T follicular helper cell (primary cell): ENCODE measurements at places on chromosomes 6 and 20.
A peak's percentile ranks its signal among the peaks of the same experiment; 100 is the strongest.

GRCh38 chr6:81997090-81997926, 244.8 kb upstream of the TENT5A start:
- no peak for DNase-seq

GRCh38 chr6:122953766-122954165, 42.3 kb upstream of the CLVS2 start:
- no peak for DNase-seq

DNA sequence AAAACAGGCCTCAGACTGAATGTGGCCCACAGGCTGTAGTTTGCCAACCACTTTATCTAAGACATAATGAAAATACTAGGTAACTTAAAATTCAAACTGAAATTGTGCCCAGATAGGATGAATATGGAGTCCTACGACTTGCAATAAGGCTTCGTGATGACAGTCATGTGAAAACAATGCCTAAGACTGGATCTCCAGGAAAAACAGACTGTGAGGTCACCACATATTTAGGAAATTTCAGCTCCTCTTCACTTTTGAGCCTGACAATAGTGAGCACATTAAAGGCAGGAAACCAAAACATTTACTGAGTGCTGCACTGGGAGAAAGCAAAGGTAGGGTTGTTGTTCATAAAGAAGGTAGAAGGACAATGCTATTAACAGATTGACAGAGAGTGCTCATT, 50.0 kb downstream of the RTN4IP1 start:
- no peak for DNase-seq

DNA sequence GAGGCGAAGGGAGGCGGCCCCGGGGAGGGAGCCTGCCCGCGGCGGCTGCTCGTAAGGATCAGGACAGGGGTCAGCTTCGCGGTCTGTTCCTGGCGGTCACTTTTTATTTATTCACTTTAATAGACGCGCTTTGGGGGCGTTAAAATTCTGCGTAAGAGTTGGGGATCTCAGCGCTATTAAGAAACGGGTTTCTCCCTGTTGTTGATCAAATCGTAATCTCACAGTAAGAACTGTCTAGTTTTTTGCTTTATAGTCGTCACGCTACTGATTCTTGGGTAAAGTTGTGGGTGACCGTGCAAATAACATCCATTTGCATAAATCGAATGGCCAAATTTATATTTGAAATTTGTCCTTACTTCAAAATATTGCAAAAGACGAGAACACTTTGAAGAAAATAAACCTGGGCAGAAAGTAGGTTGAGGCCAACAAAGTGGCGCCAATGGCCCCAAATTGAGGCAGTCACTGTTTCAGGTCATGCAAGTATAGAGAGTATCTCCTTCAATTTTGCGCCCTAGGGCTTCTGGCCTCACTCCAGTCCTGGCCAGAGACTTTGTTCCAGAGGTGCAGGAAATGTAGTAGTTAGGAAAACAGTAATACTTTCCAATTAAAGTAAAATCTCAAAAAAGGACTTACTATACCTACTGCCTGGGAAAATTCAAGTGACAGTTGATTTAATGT, 963 bp upstream of the RMND1 start:
- no peak for DNase-seq

GRCh38 chr6:169545982-169546381, 155.8 kb downstream of the WDR27 start:
- DNase-seq = no peak

- DNase-seq = no peak
Observed at GRCh38 chr6:43916924-43917877, 147.2 kb downstream of the VEGFA start.

- DNase-seq = no peak
Observed at GRCh38 chr20:550611-551010, 7.0 kb upstream of the CSNK2A1 start.

DNA sequence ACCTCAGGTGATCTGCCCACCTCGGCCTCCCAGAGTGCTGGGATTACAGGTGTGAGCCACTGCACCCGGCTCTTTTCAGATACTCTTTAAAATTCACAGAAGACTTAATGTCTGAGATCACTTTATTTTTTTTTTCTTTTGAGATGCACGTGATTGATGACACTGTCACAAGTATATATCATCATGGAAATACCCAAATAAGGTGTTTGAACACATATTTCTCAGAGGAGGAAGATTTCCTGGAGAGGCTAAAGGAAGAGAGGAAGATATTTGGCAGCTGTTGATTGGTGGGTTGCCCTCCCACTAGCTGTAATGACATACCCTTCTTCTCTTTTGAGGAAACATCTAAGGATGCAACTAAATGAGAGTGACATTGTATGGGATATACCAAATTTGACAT, 225.9 kb upstream of the CITED2 start:
- DNase-seq = no peak

DNA sequence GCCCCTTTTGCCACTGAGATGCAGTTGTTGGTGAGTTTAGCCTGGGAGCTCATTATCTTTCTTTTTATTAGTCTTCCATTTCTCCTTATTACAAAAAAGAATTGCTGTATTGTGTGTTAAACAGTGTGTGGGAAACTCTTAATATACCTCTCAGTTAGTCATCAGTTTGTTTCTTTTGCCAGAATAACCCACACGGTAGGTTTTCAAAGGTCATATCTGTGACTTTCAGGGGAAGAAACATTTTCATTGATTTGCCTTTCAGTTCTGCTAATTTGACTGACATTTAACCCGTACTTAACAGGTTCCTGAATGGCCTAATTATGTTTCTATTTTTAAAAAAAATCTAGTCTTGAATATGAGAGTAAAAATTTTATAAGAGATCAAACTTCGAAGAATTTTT, 145.3 kb downstream of the KHDC1L start:
- no peak for DNase-seq

DNA sequence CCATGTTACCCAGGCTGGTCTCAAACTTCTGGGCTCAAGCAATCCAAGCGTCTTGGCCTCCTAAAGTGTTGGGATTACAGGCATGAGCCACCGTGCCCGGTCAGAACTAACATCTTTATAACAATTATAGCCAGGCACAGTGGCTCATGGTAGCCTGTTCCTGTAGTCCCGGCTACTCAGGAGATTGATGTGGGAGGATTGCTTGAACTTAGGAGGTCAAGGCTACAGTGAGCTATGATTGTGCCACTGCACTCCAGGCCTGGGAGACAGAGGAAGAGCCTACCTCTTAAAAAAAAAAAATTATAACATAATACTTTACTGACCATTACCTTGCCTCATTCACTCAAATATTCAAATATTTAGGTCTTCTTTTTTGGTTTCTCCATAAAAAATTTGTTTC, 16.8 kb upstream of the MYMX start:
- DNase-seq = no peak

- DNase-seq = no peak
Observed at GRCh38 chr6:62150048-62150663, 135.9 kb downstream of the KHDRBS2 start.

- DNase-seq = no peak
Observed at GRCh38 chr6:44000164-44000842, 126.9 kb downstream of the MRPL14 start.

DNA sequence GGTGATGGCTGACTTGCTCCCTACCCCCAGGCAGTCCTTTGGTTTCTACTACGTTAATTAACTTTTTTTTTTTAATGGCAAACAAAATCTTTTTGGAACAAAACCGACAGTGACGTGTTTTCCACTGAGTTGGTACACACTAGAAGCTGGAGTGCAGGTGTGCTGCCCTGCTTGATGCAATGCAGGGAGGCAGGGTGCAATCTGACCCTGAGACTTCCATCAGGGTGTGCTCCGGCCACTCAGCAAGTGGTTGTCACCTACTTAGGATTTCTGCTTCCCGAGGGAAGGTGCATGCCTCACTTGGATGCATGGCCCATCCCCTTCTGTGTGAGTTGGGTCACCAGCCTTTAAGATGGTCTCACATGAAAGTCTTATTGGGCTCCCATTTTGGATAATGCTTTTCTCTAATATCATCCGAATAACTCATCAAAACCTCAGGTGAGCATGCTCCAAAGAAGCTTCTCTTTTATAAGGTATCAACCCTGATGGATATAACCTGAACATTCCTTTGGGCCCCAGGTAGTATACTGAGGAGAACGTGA, 14.0 kb downstream of the RREB1 start:
- DNase-seq = no peak

GRCh38 chr6:80543598-80544222, 437.2 kb downstream of the BCKDHB start:
- no peak for DNase-seq

- no peak for DNase-seq
Observed at GRCh38 chr6:85453052-85453451, 3.2 kb downstream of the NT5E start.

DNA sequence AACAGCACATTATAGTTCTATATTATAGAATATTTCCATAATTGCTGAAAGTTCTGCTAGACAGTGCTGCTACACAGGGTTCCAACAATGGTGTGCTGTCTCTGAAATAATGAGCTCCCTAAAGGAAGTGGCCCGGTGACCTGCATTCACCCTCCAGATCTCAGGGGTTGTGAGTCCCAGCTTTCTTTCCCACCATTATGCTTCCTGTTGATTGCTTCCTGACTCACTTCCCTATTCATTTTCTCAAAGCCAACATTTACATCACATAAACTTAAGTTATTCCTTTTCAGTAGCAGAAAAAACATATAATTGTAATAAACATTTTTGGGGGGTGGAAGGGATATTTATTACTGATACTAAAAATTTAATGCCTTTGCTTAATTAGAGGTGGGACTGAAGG, 12.9 kb upstream of the CCN6 start:
- DNase-seq = no peak

GRCh38 chr6:26172608-26172968, 85.4 kb downstream of the HFE start:
- DNase-seq = peak; percentile 23

DNA sequence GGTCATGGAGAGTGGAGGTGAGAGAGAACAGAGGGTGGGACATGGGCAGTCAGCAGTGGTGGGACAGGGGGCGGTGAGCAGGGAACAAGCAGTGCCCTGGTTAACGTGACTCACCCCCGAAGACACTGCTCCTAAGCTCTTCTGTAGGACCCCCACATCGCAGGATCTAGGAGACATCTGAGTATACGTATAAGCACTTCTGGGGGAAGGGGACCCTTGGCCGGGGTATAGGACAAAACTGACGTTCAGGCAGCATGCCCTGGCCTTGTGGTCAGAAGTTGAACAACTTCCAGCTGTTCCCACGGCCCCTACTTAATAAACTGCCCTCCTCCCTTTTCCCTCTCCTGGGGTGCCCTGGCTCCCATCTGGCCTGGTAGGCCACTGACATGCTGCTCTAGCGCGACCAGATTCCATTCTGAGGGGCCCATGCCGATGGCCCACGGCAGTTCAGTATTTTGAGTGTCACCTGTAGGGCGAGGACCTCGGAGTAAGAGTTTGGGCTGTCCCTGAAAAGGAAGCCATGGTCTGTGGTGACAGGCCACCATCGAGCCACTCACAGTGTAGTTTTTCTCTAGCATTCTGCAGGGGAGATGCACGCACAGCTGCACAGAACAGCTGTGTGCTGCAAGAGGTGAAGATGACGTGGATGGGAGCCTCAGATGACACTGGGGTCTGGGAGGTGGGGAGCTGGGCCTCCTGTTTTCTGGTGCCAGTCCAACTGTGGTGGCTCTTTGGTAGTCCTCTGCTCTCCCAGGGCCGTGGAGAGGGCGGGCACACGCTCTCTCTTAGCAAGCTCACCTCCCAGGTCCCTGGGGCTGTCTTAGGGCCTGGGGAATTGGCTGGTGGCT, 38.4 kb downstream of the PPP1R3G start:
- DNase-seq = no peak

DNA sequence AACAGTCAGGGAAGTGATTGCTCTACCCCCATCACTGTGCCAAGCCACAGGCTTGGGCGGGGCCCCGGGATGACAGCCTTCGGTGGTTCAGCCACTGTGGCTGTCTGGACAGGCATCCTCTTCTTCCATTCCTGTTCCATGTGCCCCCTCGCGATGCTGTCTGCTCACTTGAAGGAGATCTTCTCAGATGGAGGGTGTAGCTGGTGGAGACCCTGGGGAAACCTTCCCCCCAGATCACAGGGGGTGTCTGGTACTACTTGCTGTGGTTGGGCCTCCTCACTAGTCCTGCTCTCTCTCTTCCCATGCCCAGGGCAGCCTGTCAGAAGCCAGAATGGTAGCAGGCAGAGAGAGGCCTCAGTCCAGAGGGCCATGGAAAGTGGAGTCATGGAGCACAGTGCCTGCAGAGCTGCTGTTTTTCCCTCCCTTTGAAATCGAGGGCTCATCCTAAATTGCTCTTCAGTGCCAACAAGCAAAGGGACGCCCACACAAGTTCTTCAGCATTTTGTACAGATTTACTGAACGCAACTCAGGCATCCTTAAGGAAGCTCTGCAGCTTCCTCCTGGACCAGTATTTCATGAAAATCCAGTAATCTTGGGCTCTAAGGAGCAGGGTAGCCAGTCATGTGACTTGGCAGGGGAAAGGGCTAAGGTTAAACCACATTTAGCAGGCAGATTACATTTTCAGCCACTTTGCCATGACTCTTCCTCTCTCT, 326.6 kb downstream of the ZFAND3 start:
- no peak for DNase-seq

DNA sequence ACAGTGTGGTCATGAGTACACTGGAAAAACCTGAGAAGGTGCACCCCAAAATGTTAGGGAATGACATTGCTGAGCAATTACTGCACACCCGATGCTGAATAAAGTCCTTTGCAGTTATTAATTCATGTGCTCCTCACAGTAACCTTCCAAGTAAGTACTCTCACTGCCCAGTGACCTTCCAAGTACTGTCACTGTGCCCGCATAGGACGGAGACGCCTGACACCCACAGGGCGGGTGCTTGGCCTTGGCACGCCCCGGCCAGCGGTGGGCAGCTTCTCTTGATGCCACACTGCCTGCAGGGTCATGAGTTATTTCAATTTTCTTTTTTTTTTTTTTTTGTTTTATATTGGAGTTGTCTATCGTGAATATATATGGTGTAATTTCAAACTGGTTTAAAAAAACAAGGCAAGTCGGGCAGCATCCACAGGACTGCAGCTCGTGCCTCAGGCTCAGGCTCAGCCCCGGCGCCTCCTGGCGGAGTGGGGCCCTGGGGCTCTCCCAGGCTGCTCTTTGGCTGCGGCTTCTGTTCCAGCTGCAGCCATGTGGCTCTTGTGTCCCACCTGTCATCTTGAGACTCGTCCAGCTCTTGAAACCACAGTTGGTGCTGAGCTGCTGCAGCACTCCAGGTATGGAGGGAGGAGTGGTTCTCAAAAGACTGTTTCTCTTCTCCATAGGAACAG, 27.0 kb downstream of the PNLDC1 start:
- no peak for DNase-seq

- DNase-seq = no peak
Observed at GRCh38 chr6:293193-294174, 1.2 kb downstream of the DUSP22 start.

DNA sequence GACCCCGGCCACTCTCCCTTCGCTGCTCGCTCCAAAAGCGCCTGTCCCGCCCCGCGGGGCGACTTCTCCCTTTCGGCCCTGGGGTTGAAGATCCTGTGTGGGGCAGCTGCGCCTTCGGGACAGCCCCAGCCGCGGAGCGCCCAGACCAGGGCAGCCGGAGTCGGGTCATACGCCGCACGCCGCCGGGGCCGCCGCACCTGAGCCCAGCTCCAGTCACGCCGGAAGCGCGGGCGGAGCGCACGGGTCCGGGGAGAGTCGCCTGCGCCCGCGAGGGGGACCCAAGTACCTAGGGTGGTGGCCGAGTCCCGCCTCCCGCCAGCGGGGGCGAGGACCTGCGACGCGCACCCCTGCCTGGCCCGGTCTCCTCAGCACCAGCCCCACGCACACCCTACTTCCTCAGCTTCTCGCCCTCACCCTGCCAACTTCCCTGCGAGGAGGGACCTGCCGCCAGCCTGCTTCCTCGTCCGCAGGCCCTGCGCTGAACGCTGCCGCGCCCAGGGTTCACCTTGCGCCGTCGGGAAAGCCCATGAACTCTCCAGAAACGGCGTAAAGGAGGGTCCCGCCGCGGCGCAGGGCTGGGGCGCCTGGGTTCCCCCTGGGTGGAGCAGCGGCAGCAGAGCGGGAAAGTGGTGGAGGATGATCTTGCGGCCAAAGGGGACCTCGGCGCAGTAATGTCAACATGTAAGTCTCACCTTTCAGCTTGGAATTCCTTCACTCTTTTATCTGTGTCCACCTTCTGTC, at the start of gene ADGRG6:
TSS of gene ADGRG6 (plus strand) at position 357 of the 741 bp plus-strand sequence. CDS start at position 680, 323 bp downstream.
- DNase-seq = no peak
